ENCODE measurements at places on chromosomes 16 and 17. TPM values are rescaled to one million over a fixed set of nuclear protein-coding genes. Genes with fewer than 3 reads are reported as not detected.

GRCh38 chr17:73393962-73394361 is 82.2 kb upstream of the CDC42EP4 start:
- no peak overlapping the region for H3K4me3 ChIP-seq
- DNase-seq, result peak; percentile 78
- no peaks in the 10 kb centered on the region for H3K4me1 ChIP-seq
- H3K27me3 ChIP-seq, result no peaks in the 10 kb centered on the region
- H3K36me3 ChIP-seq, result no peaks in the 10 kb centered on the region
- no peak overlapping the region for H3K27ac ChIP-seq

- H3K27me3 ChIP-seq, result no peaks in the 10 kb centered on the region
- H3K36me3 ChIP-seq, result no peaks in the 10 kb centered on the region
- no peaks in the 10 kb centered on the region for H3K4me1 ChIP-seq
- no peak overlapping the region for H3K27ac ChIP-seq
These were observed 234.5 kb upstream of the MYOCD start for GRCh38 chr17:12431188-12431587.

Gene DNAAF1
- total RNA-seq, result 0.66 TPM

Gene EVPLL
- not detected for total RNA-seq
